Fibroblast of skin of abdomen (primary cell): ENCODE measurements at places on chromosomes 2 and 18.
A peak's percentile ranks its signal among the peaks of the same experiment; 100 is the strongest.

DNA sequence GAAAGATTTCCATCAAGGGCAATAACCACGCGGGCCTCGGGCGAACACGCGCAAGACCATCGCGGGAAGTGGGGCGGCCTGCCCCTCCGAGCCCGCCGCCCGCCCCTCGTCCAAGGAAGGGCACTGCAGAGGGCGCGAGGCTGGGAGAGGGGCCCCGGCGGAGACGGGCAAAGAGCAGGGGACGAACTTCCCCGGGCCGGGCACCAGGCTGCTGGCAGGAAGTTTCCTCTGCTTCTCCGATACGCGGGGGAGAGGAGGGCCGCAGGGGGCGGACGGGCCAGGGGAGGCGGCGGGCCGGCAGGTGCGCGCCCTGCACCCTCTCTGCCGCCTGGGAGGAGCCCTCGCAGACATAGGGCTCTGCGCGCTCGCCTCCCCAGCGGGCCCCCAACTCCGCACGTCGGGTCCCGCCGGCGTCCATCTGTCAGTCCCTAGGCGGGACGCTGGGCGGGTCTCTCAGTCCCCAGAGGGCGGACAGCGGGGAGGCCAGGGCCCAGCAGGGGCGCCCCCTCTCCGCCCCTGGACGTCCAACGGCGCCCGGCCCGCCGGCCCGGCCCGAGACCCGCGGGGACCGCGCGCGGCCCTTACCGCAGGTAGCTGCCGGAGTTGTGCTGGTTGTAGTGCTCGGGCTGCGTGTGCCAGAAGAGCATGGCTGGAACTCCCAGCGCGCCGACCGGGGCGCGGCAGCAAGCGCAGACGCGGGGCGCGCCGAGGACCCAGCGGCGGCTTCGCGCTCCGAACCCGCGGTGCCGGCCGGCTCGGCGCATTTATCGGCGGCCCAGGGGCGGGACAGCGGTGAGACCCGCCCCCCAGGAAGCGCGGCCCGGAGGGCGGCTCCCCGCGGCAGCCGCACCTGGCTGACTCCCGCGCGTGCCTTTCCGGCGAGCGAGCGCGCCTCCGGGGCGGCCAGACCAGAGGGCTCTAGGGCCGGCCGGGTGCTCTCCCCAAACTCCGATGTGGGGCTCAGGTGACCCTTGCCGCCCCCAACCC, at the start of gene TFCP2L1:
Gene TFCP2L1 (minus strand): TSS at position 740 of the 987 bp plus-strand sequence. CDS start 93 bp downstream, at position 647.
- DNase-seq: no peak

DNA sequence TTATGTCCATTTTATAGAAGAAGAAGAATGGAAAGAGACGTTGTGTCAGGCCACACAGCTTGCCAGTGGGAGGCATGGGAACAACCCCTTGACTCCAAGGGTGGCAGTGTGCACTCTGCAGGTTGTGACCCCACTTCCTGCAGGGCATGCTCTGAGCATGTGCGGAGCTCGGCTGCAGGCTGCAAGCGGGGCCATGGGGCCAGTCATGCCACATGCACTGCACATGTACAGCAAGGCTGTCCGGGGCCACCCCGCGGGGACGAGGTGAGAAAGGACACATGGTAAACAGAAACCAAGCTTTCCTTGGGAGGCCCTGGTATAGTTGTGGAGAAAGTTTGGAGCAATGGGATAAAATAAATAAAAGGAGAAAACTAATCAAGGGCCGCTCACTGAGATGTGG, 47.4 kb upstream of the DNMT3A start:
- DNase-seq: no peak

DNA sequence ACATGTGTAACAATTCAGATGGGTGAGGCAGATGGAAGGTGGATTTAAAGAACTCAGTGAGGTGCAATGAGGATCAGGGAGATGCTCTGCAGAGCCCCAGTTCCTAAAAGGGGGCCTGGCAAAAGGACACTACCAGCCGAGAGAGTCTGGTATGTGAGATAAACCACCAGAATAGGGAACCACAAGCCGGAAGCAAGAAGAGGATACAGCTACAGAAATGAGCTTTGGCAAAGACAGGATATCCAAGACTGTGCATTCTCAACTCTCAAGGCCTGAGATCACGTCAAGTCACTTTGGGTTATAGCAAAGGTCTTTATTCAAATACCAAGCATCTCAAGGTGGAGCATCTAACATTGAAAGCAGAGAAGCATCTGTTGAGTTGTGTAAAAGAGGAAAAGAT, 293.5 kb downstream of the ARHGAP15 start:
- no peak for DNase-seq

- DNase-seq: peak; percentile 59
Observed at GRCh38 chr18:28086670-28087552, 90.0 kb downstream of the CDH2 start.

DNA sequence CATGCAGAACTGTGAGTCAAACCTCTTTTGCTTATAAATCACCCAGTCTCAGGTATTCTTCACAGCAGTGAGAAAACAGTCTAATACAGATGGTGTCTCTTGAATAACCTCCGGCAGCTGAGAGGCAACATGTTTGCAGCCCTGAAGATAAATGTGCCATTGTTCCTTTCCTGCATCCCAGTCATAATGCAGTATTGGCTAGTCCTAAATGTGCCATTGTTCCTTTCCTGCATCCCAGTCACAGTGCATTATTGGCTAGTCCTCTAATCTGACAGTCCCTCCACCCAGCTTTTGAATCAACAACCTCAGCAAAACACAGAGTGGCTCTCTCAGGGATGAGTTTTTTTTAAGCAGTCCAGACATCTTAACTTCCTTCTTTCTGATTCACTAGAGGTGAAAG, 550.7 kb downstream of the RIT2 start:
- no peak for DNase-seq

GRCh38 chr2:237980751-237981150, 13.9 kb downstream of the UBE2F start:
- no peak for DNase-seq

DNA sequence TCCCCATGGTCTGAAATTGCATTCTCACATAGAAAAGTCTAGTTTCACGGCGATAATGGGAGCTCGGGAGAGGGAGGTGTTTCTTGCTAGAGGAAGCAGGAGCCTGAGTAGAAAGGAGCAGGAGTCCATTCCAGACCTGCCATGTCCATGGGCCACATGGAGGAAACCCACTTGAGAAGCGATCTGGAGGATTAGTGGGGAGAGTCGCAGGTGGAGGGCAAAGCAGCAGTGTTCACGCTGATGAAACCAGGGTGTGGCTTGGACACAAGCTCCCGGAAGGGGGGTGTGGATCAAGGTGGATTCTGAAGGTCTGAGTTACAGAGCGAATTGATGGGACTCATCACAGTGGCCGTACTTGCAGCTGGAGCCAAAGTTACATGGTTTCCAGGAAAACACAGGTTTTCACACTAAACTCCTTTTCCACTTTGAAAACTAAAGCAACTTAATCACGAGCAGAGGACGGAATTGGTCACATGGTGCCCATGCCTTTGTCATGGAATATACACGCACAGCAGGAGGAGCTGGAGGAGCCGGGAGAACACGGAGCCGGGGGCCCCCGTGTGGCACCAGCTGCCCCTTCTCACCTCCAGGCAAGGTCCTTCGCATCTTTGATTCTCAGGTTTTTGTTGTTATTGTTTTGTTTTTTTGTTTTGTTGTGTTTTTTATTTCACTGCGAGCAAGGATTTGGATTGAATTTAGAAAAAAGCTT, 255.1 kb upstream of the MYT1L start:
- no peak for DNase-seq

DNA sequence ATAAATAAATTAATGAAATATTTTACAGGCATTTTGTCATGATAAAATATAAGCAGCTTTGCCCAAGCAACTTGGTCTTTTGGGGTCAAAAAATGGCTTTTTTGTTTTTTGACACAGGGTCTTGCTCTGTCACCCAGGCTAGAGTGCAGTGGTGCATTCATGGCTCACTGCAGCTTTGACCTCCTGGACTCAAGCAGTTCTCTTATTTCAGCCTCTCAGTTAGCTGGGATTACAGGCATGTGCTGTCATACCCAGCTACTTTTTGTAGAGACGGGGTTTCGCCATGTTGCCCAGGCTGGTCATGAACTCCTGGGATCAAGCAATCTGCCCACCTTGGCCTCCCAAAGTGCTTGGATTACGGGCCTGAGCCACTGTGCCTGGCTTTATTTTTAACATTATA, 51.0 kb downstream of the ABI2 start:
- no peak for DNase-seq

DNA sequence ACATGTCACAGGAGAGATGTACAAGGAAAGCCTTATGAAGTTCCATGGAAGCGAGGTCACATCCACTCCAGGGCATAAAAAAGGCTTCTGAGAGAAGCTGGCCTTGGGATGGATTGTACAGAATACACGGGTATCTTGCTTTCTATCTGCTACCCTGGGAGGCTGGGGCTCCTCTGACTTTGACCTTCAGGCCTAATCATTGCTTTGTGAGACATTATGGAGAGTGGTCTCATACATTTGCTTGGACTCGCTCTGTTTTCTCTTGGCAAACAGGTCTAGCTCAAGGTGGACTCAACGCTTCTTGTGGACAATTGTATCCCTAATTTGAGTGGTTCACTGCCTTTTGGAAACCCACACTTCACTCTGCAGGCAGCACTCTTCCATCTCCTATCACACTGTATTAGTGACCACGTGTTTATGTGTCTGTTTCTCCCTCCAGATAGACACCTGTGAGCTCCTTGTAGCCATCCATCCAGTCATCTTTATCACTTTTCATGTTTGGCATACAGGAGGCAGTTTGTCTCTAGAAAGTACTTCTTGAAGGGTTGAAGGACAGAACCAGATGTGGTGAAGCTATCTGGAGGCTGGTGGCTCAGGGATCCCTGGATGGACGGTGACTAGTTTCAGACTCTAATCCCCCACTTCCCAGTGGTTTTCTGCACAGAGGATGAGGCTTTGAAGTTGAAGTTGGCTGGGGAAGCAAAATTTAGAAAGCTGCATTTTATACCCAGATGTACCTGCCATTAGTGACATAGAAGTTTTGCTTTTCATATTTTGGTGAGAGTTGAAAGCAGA, 267.8 kb downstream of the CYRIA start:
- DNase-seq: no peak

DNA sequence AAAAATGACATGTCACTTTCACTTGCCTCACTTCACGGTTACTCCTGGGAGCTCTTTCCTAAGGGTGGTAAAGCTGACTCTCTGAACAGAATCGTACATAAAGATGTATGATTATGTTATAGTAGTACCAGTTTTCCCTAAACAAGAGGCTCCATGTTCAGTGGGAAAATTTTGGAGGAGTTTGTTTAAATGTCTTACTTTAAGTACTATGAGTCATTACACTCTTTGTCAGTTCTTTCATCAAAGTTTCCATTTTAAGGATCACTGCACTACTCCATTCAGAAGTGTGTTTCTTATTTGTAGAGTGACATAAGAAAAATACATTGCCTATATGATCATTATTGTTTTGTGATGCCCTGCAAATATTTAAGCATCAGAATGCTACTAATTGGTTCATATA, 121.1 kb upstream of the FIGN start:
- no peak for DNase-seq

DNA sequence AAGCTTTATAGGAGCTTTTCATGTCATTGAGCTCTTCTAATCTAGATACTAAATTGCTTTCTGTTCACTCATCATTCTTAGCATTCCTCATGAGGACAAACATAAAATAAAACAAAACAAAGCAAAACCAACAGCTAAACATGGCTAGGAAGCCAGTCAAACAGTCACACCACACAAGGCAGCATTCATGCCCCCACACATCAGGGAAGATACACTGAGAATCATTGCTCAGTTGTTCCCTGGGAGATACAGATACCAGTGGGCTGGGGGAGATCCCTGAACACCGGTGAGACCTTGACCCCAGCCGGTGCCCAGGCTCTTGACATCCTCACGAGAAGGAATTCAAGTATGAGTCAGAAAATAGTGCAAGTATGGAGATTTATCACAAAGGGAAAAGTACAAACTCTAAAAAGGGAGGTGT, 177.9 kb upstream of the ARL4C start:
- DNase-seq: peak; percentile 73

DNA sequence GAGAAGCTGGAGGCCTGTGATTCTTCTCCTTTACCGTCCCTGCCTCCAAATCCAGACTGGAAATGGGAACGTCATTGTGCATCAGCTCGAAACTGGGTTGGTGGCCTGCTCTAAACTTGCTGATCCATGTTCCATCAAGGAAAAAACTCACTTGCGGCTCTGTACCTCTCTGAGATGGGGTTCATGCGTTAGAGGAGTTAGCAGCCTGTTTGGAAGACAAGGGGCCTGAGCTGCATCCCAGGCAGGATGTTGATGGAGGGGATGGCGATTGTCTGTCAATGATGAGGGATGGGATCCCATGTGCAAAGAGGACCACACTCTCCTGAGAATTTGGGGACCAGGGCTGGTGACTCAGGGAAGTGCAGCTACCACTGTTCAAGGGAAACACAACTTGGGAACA, 26.0 kb downstream of the TWIST2 start:
- no peak for DNase-seq

GRCh38 chr2:9556121-9556743, 602 bp upstream of the ADAM17 start:
- DNase-seq: no peak

GRCh38 chr2:110101280-110101844, 14.3 kb downstream of the MALL start:
- peak; percentile 100 for DNase-seq

GRCh38 chr2:189302274-189302948, 122.8 kb upstream of the COL5A2 start:
- DNase-seq: peak; percentile 58

GRCh38 chr18:48838921-48839818, 111.6 kb downstream of the SMAD7 start:
- peak; percentile 73 for DNase-seq

DNA sequence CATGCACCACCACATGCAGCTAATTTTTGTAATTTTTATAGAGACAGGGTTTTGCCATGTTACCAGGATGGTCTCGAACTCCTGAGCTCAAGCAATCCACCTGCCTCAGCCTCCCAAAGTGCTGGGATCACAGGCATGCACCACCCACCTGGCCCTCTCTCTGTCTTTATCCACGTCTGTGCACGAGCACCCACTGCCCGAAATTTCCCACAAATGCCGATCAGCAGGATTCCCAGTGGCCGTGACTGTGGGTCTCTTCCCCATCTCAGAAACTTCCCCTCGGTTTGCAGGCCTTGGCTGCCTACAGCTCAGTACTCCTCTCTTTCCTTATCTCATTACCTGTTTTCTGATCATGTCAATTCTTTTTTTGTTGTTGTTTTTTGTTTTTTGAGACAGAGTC, 217.3 kb downstream of the TTC32 start:
- no peak for DNase-seq

DNA sequence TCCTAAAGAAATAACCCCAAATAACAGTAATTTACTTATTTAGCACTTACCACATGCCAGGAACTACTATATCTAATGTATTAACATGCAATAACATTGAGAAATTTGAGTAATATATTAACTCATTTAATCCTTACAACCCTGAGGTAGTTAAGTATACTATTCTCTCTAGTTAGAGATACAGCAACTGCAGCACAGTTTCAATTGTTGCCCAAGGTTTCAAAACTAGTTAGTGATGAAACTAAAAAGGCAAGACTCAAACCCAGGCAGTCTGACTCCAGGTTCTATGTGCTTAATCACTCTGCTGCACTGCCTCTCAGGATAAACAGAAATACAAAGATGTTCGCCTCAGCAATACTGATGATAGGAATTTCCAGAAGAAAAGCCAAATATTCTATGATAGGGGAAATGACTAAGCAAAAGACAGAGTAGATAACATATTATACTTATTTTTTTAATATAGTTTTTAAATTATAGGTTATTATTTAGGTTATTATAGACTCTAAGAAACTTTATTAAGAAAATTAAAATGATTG, 88.0 kb downstream of the SS18 start:
- no peak for DNase-seq

GRCh38 chr2:98795891-98796676, 65.2 kb upstream of the MGAT4A start:
- DNase-seq: no peak

- DNase-seq: peak; percentile 95
Observed at GRCh38 chr2:223549215-223549614, 52.9 kb downstream of the SCG2 start.

GRCh38 chr2:216109962-216110614, 940 bp downstream of the XRCC5 start:
- DNase-seq: peak; percentile 59
